ENCODE measurements at places on chromosomes 4 and X.

DNA sequence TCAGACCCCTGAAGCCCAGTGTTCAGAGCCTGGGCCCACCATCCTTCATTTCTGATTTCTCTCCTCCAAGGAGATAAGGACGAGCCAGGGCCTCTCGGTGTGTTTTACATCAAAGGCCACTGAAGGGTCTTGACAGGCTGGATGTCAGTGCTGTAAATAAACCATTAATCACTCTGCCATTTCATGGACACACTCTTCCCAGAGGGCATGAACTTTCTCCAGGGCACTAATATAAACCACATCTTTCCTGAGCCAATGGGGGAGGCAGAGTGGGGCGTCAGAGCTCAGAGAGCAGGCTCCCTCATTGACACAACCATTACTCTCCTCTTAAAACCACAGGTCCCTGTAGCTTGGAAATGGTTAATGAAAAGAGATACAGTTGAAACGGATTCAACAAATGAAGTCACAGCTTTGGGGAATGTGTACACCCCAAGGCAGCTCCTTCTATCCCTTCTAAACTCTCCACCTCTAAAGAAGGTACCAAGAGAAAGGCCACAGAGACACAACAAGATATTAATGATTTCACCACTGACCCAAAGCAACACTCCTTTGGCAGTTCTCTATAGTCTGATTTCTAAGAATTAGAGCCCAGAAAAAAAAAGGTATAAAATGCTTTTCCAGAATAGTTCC, 200.6 kb downstream of the CHIC2 start:
- no peak for DNase-seq

DNA sequence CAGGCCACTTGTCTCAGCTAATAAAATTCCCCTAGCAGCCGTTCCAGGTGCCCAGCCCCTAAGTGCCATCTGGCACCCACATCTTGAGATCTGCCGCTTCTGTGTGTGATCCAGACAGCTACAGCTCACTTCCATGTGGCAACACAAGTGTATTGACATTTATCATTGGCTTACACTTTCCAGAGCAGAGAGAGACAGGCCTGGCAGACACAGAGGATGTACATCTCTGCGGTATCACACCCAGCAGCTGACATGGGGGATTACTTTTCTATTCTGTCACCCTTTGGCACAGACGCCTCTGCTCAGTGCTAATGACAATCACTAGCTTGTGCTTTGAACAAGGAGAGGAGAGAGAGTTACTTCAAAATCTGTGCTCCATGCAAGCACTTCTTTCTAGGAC, 195.9 kb downstream of the KDR start:
- DNase-seq, result no peak

- DNase-seq, result no peak
These were observed 39.1 kb upstream of the TMEM184C start for GRCh38 chr4:147578051-147578476.

DNA sequence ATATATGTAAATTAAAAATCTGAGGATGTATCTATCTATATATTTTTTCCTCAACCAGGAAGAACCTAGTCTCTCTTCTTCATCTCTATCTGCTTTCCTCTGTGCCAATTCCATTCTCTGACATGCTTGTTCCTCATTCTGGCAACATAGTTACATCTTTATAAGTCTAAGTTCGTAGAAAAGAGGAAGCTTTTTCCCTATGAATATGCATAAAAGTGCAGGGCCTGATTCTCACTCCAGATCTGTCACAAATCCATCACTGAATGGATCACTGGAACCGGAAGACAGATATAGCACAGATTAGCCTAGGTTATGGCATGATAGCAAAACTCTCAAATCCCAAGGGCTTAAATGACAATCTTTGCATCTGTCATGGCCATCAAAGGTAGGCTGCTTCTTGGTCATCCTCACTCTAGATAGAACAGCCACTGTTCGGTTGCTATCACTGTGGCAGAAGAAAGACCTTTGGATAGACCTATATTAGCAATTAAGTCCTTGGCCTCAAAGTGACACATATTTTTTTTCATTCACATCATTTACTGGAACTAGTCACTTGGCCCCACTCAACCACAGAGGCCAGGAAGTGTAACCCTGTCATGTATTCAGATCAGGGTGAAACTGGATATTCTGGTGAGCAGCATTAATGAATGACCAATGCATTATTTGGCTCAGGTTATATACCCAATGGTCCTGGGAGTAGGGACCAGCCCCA, 22.2 kb downstream of the DTHD1 start:
- no peak for DNase-seq

DNA sequence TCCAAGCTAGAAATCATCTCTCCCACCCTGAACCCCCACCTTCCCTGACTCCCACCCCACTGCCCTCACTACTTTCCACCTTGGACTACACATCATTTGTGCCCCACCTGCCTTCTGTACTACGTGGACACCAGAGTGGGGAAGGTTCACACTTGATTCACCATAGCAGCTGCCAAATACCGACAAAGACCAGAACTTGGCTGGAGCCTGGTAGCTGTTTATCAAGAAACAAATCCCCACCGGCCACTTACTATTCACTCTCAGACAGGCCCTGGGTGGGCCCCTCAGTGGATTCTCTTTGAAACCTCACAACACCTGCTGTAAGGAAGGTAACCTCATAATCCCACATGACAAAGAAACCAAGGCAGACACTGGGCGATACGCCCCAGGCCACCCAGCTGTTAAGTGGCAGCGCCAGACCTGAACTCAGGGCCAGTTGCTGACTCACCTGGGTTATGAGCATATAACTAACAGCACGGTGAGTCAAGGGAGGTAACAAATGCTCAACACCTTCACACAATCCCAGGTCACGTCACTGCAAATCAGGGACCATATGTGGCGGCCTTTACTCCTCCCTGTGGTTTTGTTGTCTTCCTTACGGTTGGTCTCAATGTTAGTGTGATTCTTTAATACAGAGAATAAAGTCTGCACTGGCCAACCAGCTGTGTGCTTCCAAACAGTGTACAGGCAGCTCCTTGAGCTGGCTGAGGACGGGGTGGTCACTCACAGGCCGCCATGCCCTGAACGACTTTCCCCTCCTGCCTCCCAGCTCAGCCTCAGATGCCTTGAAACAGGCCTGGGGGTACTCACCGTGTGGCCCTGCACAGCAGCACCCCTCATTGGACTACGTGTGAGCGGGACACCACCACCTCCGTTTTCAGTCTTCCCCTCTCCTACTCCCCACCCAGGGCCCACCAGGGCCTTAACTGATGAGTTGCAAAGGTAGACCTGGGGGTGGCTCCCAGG, 7.5 kb downstream of the WDR1 start:
- DNase-seq, result no peak

DNA sequence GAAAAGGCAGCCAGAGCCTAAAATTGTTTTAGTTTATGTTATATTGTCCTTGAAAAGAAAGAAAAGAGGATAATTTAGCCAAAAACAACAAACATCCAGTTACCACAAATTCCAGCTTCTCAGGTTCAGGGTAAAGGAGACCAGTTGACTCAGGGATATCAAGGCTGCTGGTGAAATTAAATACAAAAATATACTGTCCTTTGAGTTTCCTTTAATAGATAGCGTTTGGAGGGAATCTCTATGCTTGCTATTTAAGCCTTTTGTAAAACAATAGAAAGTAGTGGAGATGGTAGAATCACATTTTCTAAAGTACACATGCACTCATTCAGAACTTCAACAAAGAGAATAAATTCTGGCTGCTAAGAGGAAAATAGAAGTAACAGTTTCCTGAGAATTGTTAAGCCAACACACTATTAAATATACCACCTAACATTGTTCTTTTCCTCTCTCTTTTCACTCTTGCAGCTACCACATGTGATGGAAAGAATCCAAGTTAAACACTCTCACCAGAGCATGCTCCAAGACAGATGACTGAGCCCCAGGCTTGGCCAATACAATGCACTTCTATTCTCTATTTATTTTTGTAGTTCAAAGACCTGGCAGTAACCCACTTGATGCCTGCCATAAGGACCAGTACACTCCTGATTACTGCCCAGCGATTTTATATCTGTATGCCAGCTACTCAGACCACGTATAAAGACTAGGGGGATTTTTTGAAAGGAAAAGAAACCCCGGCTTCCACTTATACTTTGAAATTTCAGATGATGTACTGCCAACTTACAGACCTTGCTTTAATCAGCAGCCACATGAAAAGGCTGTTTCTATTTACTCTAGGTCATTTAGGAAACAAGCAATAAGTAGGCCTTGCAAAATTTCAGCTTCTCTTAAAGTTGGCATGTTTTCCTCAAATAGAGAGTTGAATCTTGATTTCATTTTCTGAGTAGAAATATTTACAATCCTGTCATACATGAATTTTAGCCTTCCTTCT, 756.9 kb downstream of the FAT4 start:
- no peak for DNase-seq

DNA sequence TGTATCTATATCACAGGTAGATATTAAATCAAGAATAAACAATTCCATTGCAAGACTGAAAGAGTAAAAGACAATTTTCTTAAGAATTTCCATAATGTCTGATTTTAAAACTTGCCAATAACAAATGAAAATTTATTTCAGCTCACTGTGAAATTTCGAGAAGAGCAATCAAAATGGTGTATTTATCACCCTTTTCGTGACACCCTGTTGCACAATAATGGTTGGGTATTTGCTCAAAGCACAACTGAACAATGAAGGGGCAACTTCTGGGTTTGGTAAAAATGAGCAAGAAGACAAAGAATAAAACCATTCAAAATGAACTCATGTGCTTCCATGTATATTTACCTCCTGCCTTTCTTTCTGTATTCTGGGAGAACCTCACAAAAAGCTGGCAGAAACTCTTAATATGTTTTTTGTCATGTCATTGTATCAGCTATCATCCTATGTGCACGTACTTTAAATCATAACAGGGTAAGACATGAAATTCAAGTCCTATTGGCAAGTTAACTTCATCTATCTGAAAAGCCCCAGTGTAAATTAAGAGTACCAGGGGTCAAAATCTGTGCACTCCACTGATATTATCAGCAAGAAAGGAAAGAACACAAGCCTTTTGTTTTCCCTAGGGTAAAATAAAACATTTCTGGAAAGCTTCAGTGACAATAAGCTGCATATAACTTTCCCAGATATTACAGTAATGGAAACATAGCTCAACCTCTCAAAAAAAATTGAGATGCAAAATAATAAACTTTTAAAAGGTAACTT, 126.9 kb upstream of the CBR4 start:
- no peak for DNase-seq

DNA sequence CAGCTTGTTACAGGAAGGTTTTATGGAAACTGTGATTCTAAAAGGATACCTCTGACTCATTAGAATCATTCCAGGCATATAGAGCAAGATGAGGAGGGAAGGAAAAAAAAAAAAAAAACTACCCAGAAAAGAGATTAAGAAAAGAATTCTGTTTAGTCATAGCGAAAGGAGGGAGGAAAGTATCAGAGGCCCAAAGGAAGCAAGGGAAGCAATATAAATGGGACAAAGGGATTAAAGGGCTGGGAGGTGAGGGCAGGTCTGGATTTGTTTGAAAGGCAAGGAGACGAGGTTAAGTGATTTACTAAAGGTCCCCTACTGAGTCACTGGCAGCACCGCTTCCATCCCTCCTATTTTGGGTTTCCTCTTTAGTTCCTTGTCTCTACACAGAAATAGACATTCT, 88.6 kb upstream of the IL1RAPL1 start:
- DNase-seq, result no peak

GRCh38 chr4:80208610-80209339, 11.5 kb downstream of the PRDM8 start:
- DNase-seq, result no peak

DNA sequence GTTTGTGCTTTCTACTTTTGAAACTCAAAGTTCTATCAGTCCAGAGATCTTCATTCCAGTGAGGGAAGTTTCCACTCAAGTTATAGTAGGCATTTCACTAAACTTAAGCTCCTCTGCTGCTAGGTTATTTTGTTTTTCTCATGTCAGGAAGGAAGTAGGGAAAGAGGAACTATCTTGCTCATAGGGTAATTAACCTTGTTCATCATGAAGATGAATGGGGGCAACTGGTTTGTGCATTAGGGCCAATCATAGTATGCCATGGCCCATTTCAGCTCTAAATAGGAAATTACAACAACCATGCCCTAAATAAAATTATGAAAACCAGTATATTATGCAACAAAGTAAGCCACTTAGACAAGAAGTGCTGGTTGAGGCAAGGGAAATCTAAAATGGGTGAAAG, 804.7 kb upstream of the NDST4 start:
- no peak for DNase-seq

GRCh38 chr4:15293711-15294110, 134.1 kb upstream of the C1QTNF7 start:
- DNase-seq, result no peak

- no peak for DNase-seq
These were observed 23.5 kb upstream of the SYNPO2 start for GRCh38 chr4:118865091-118865708.

GRCh38 chrX:113770071-113770470, 813.8 kb upstream of the HTR2C start:
- no peak for DNase-seq

DNA sequence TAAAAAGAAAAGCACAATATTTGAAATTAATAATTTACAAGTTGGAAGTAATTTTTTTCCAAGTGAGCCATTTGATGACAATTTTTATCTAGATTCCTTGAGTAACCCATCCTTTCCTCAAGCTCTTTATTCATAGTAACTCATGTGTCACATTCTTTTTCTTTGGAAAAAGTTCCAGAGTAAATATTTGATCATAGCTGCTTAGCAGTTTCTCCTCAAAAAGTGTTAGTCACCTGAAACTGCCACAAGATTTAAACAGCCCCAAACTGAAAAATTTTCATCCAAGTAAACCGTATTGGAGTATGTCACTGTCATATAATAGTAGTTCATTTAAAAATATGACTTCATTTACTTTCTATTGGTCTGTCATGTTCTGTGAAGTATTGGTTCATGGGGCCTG, 94.6 kb upstream of the CASK start:
- DNase-seq, result no peak

DNA sequence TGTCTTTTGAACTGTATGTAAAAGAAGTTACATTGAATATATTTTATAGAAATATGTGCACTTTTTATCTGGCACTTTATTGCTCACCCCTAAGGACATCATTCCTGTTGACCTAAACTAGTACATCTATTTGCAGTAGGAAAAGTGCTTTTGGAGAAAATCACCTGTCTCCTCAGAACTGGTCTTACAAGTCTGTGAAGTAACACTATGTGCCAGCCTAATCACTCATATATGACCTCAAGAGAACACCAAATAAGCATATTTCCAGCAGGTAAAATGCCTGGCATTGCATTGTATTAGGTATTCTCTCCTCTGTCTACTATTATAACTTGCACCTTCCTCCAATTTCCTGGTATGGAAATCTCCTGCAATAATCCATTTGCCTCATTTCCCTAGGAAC, 4.0 kb upstream of the GASK1B start:
- no peak for DNase-seq

GRCh38 chrX:136417806-136418205, 69.9 kb upstream of the BRS3 start:
- no peak for DNase-seq

- DNase-seq, result no peak
These were observed 82.4 kb upstream of the RBPJ start for GRCh38 chr4:26238426-26238777.
